ENCODE measurements at places on chromosomes 3 and 15.

- no peak for DNase-seq
Observed at GRCh38 chr3:157916672-157917071, 189.5 kb downstream of the SHOX2 start.

GRCh38 chr3:179324270-179324754 is 1.5 kb downstream of the ZNF639 start:
- DNase-seq = no peak

DNA sequence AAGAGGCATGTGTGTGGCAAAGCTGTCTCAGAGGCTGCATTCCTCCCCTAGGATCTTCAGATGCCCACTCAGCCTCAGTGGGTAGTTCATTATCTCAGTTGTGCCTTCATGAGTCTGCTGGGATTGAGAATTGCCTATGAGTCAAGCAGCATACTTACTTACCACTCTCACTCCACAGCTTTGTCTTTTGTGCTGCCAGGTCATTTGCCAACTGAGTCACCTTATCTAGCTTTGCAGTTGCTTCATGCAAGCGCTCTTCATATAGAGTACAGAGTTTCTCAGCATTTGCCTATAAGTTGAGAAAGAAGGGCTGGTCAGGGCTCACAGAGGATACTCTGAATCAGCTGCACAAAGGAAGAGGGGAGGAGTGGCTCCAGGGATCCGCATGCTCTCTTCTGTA is 89.5 kb downstream of the MYH15 start:
- no peak for DNase-seq

DNA sequence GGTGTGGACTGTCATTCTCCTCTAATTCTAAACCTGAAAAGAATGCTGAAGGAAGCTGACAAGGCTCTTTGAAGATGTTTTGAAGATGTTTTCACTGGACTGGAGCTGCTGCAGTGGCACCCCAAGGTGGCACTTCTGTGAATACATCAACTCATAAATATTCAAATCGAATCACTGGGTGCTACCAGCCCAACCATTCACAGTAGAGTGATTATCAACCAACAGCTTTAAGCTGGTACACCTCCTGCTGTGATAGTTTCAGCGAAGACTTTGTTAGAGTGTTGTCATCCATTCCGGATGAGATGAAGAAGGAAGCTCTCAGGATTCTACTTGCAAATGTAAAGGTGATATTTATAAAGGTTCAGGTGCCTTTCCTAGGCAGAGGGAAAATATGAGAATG is 106.6 kb downstream of the LSAMP start:
- DNase-seq = no peak

DNA sequence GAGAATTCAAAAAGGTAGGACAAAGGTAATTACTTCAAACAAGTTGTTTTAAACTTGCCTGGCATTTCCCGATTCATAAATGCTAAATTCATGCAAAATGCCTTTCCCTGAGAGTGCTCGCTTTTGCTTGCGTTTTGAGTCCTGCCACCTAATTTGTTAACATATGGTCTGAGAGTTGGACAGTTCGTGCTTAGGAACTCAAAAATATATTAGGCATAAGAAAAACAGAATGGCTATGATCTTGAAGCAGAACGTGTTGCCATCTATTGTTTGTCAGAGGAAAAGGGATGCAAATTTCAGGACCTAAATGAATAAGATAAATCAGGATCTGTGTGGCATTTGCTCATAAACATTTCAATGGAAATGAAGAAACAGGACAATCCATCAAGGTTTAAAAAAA is 195.8 kb downstream of the ZMAT3 start:
- DNase-seq = no peak

DNA sequence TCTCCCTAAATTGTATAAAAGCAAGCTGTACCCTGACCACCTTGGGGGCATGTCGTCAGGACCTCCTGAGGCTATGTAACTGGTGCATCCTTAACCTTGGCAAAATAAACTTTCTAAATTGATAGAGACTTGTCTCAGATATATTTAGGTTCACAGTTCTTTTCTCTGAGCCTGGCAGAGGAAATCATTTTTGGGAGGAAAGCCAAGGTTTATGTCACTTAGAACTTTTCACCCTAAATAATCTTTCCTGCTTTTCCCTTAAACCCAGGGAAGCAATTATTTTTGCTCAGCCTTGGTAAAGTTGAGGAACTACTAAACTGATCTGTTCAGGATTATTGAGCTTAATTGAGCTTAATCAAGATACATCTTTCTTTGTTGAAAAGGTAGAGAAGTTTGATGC is 608.9 kb downstream of the PDCD6IP start:
- no peak for DNase-seq
